Fibroblast of skin of scalp (primary cell): ENCODE measurements at places on chromosomes 2 and 18.

- DNase-seq = no peak
Measured at GRCh38 chr2:236916181-236916580, 169.5 kb upstream of the COPS8 start.

- no peak for DNase-seq
Measured at GRCh38 chr2:207419331-207419730, 110.4 kb upstream of the CREB1 start.

DNA sequence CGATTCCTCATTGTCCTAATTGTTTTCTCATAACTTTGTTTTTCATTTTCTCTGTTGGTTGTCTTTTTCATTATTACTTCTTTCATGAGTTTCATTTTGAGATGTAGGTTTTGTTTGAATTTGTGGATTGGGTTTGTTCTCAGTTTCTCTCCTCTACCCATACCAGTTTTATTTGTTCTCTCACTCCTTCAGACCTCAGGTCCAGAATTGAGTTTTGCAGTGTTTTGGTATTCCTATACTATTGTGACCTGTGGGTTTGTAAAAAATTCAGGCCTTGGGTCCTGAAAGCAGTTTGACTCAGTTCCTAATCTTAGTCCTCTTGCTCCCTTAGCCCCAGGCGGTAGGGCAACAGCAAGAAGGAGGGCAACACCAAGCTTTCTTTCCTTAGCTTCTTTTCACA lies 28.3 kb upstream of the UBE2E3 start:
- DNase-seq = no peak

DNA sequence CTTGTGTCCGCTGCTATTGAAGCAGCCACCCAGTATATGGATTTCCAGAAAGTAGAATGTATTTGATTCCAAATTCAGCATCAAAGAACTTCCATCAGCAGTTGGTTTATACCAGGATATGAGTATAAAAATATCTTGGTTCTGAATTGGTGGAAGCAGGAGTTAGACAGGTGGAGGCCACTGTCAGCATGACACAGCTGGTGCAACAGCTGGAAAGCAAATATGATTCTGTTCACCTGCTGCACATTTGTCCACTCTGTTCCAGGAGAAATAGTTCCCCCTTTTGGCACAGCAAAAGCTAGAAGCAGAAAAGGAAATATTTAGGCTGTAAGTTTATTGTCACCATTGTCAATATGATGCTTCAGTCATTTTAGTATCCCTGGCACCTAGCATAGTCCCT lies 41.2 kb downstream of the KIAA2012 start:
- DNase-seq = no peak

DNA sequence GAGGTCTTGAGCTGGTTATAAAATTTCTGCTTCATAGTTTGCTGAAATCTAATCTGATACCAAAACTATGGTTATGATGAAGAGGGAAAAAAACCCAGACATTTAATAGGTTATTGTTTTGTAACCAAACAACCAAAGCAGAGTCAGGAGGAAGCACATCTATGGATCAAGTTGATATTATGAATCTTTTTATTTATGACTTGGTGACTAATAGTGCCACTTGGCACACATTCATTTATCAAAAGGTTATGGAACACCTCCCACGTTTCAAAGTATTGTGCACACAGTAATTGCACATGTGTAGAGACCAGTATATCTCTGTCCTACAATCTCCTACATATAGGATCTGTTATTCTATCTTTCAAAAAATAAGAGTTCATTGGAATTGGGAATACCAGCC lies 93.0 kb downstream of the DPP4 start:
- no peak for DNase-seq

DNA sequence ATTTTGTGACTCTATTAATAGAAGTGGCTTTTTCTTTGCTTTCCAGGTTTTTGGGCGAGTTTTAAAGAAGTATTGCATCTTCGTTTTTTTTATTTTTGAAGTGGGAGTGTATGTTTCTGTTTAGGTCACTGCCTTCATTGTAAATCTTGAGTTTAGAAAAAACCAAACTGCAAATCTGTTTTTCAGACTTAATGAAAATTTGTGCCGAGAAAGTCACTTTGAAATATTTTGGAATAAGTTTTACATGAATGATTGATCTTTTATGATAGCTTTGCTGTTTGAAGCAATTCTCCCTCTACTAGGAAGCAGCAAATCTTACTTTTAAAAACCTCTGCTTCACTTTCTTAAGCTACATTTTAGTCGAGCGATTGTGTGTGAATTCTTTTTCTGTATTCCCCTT lies 2.2 kb downstream of the SMAD4 start:
- no peak for DNase-seq

DNA sequence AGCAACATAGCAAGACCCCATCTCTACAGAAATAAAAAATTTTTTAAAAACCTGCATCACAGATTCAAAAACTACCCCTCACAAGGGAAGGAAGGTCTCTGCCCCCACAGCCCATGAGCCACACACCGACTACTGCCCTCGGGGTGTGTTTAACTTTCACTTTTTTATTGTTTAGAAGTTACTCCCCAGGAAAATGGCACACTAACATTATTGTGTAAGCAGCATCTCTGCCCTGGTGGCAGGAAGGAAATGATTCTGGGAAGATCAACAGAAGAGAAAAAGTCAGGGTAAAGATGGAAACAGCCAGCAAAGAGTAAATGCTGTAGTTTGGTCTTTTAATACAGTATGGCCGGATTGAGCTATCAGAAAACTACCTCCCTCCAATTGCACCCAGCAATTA lies 21.9 kb downstream of the TRABD2A start:
- DNase-seq = no peak
